Esophagus squamous epithelium (tissue), 5 donors: ENCODE measurements at places on chromosomes 2 and 18. TPM values are rescaled to one million over a fixed set of nuclear protein-coding genes. Genes with fewer than 3 reads are reported as not detected.
A peak's percentile ranks its signal among the peaks of the same experiment; 100 is the strongest.

DNA sequence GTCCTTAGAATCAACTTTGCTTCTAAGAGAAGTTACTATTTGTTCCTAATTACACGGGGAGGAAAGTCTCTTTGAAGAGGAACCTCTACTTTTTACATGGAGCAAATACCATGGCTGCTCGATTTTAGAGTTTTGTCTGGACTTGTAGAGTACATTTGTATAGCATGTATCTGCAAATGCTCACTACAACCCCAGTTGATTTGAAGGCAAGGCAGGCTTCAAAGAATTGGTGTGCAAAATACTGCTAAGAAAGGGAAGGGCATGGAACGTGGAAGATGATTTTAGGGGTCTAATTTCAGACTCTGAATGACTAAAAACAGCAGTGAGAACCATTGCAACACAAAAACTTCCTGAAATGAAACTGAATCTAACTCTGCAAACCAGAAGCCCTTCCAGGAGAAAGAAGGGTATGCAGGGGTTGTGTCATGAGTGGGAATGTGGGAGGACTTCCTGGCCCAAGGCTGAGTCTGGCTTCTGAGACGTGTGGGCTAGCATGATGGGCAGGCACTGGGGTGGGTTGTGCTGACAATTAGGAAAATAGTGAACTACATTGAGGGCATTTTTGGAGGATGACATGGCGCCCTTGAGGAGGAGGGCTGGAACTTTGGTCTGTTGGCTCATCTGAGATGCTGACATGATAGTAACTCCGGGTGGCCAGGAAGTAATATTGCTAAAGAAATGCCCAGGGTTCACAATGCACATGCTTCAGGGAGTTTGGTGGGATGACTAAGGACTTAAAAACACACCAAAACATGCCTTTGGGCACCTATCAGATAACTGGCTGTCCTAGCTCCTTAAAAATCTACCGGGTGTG, 18.9 kb upstream of the IL1R2 start:
- no peak for DNase-seq
- peaks cover 6% of the 10 kb centered on the region for H3K4me1 ChIP-seq
- no peaks in the 10 kb centered on the region for H3K27me3 ChIP-seq
- H3K4me3 ChIP-seq, result no peak overlapping the region
- H3K36me3 ChIP-seq, result no peaks in the 10 kb centered on the region

DNA sequence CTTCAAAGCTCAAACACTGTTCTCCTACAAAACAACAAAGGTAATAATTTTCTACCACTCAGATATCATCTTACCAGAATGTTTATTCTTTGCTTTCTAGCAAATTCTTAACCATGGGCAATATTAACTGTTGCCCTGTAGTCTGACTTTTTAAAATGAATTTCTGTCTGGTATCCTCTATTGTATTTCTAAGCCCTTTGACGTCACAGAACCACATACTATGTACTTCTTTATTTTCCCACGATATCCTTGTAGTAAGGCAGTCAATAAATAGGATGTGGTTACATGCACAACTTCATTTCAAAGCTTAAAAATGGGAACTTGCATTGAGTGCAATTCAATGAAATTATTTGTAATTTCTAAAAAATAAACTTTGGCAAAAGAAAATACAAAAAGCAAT, 58.7 kb downstream of the THADA start:
- no peak for DNase-seq
- peaks cover 40% of the 10 kb centered on the region for H3K4me1 ChIP-seq
- no peaks in the 10 kb centered on the region for H3K27me3 ChIP-seq
- H3K36me3 ChIP-seq, result no peaks in the 10 kb centered on the region

GRCh38 chr2:4914036-4914435, 778.1 kb upstream of the SOX11 start:
- DNase-seq, result no peak
- H3K4me1 ChIP-seq, result no peaks in the 10 kb centered on the region
- no peak overlapping the region for H3K4me3 ChIP-seq
- H3K27me3 ChIP-seq, result no peaks in the 10 kb centered on the region

GRCh38 chr18:25420077-25420825, 68.3 kb upstream of the ZNF521 start:
- H3K27ac ChIP-seq, result no peak overlapping the region
- no peaks in the 10 kb centered on the region for H3K27me3 ChIP-seq
- H3K36me3 ChIP-seq, result no peaks in the 10 kb centered on the region
- no peak for DNase-seq

DNA sequence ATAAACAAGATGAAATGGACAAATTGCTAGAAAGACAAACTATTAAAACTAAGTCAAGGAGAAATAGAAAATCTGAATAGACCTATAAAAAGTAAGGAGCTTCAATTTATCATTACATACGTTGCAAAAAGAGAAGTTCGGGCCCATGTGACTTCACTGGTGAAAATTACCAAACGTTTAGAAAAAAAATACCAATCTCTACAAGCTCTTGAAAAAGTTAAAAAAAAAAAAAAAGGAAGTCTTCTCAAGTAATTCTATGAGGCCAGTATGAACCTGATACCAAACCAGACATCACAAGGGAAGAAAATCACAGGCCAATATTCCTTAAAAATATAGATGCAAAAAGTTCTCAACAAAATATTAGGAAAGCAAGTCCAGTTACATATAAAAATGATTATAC, 20.2 kb upstream of the ACVR2A start:
- H3K36me3 ChIP-seq, result no peaks in the 10 kb centered on the region
- H3K4me1 ChIP-seq, result no peaks in the 10 kb centered on the region
- DNase-seq, result no peak
- no peak overlapping the region for H3K4me3 ChIP-seq

DNA sequence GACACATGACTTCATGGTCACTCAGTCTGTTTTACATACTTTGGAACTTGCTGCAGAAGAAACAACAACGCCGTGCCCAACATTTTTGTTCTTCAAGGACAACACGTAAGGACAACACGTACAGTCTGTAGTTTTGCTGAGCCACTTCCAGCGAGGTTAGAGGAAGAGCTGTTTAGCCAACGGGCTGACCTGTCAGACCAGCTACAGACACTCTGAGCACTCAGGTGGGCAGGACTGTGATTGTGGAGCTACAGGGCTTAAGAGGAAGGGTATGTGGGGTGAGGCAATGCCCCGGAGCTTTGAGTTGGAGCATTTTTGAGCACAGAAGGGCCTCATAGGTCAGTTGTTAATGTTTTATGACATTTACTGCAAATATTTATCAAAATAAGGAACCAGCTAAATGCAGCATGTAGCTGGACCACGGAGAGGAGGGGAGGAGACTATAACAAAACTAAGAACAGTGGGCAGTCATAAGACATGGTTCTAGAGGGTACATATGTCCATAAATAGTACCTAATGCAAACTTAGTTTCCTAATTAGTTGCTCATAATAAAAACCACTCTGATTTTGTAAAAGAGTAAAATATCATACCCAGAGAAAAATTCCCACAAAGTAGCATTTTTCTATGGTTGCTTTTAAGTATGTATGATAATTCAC, 26.3 kb upstream of the NPC1 start:
- H3K4me1 ChIP-seq, result no peaks in the 10 kb centered on the region
- DNase-seq, result no peak
- H3K27me3 ChIP-seq, result no peaks in the 10 kb centered on the region
- no peak overlapping the region for H3K27ac ChIP-seq

- H3K4me3 ChIP-seq, result peak overlapping the region; percentile 57
- H3K36me3 ChIP-seq, result no peaks in the 10 kb centered on the region
- H3K27ac ChIP-seq, result peak overlapping the region; percentile 64
- peaks cover 11% of the 10 kb centered on the region for H3K27me3 ChIP-seq
- DNase-seq, result no peak
- peaks cover 3% of the 10 kb centered on the region for H3K4me1 ChIP-seq
Observed at GRCh38 chr2:159903443-159904126, 105.6 kb upstream of the CD302 start.

DNA sequence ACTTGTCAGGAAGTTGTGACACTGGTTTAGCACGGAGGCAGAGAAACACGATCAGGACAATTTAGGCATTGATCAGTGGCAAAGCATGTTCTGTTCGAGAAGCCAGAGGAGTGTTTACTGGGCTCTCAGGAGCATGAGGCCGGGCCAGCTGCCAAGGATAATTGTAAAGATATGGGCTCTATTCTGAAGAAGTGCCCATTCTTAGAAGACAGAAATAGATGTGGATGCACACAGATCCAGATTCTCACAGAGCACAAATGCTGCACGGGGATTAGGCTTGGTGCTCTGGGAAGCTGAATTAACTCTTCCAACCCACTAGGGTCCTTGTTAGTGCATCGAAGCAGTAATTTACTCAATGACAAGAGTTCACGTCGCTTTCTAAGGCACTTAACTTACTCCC, 16.2 kb downstream of the AFF3 start:
- no peak overlapping the region for H3K4me3 ChIP-seq
- no peaks in the 10 kb centered on the region for H3K27me3 ChIP-seq
- H3K27ac ChIP-seq, result no peak overlapping the region
- no peaks in the 10 kb centered on the region for H3K36me3 ChIP-seq
- H3K4me1 ChIP-seq, result no peaks in the 10 kb centered on the region
- DNase-seq, result no peak

GRCh38 chr2:38394041-38394440, 17.0 kb upstream of the ATL2 start:
- no peaks in the 10 kb centered on the region for H3K36me3 ChIP-seq
- H3K27me3 ChIP-seq, result no peaks in the 10 kb centered on the region
- DNase-seq, result no peak
- H3K4me3 ChIP-seq, result no peak overlapping the region

DNA sequence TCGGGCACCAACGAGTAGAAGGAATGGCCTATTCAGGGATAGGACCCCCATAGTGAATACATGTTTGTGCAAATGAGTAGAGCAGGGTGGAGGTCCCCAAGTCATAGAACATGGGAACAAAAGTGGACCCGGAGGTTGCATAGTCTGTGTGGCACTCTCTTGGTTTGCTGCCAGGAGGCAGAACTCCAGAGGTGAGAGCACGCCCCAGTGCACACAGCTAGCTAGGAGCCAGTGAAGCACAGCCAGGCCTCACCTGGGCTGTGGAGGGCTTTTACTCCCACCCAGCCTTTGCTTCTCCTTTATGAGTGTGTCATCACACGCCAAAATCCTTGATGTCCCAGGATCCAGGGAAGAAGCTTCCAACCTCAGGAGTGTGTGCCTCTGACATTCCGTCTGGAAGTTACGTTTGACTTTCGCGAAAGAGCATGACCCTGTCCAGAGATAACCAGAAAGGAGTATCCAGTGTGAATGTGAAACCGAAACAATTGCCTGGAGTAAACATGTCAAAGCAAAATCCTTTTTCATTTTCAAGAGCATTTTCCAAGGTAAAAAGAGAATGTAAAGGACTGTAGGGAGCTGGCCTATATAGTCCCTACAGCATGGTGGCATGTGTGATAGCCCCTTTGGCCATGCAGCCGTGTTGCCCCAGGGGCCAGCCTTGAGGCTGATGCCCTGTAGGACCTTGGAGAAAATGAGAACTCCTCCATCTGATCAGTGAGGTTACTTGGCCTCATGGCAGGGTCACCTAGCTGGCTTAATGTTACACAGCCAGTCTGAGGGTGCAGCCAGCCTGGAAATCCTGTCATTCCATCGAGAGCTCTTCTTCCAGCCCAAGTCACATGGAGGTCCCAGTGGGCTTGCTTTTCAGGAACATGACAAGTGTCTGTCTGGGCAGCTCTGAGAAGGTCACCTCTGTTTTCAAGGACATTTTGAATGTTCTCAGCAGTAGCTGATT, 8.8 kb downstream of the TRIB2 start:
- no peaks in the 10 kb centered on the region for H3K27me3 ChIP-seq
- H3K36me3 ChIP-seq, result peaks cover 50% of the 10 kb centered on the region
- no peak for DNase-seq
- no peak overlapping the region for H3K27ac ChIP-seq
- no peak overlapping the region for H3K4me3 ChIP-seq

DNA sequence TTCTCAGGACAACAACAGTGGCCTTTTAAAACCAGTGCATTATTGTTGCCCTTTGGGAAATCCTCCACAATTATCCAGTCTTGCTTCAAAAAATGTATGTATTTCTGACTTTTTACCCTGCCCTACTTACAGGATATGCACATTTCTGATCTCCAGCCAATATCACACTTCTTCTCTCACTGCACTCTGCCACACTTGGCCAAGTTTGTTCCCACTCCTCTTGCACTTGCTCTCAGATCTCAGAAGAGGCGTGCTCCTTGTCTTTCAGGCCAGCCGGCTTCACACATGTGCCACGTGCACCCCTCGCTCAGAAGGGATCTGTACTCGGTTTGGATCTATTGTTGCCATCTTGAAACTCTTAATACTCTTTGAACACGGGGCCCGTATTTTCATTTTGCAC, 15.4 kb downstream of the CLUL1 start:
- no peaks in the 10 kb centered on the region for H3K27me3 ChIP-seq
- no peak for DNase-seq
- no peak overlapping the region for H3K27ac ChIP-seq
- H3K4me1 ChIP-seq, result no peaks in the 10 kb centered on the region

DNA sequence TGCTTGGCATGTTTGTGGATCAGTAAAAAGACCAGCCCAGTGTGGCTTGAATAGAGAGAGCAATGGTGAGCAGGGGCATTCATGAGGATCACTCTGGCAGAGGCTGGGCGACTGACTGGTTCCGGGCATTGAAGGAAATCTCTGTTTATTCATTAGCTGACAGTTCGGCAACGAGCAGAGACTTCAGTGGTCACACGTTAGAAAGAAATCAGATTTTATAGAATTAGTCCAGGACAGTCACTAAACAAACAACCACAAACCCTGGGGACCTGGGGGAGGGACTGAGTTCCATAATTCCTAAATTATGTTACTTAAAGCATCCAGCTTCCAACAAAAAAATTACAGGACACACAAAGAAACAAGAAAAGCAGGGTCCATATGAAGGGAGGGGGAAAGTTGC, 72.5 kb downstream of the NOL10 start:
- no peaks in the 10 kb centered on the region for H3K4me1 ChIP-seq
- DNase-seq, result no peak
- no peaks in the 10 kb centered on the region for H3K27me3 ChIP-seq
- no peaks in the 10 kb centered on the region for H3K36me3 ChIP-seq
- H3K4me3 ChIP-seq, result no peak overlapping the region

DNA sequence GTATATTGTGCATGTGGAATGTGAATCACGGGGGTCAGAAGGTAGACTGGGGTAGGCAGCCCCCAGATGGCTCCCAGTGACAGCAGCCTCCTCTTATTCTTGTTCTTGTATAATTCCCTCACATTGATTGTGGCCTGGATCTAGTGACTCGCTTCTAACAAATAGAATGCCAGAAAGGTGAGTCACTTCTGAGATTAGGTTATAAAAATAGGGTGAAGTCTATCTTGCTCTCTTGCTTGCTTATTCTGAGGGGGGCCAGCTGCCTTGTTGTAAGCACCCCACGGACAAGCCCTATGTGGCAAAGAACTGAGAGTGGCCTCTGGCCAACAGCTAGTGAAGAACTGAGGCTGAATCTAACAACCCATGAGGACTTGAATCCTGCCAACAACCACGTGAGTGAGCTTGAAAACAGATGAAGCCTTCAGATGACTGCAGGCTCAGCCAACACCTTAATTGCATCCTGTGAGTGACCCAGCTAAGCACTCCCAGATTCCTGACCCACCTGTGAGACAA, 15.6 kb upstream of the RMND5A start:
- H3K4me3 ChIP-seq, result no peak overlapping the region
- no peaks in the 10 kb centered on the region for H3K27me3 ChIP-seq
- peak overlapping the region; percentile 43 for H3K27ac ChIP-seq
- no peaks in the 10 kb centered on the region for H3K4me1 ChIP-seq
- no peaks in the 10 kb centered on the region for H3K36me3 ChIP-seq
- DNase-seq, result no peak

GRCh38 chr2:202337151-202337550, 39.0 kb upstream of the BMPR2 start:
- H3K4me1 ChIP-seq, result peaks cover 8% of the 10 kb centered on the region
- no peak overlapping the region for H3K27ac ChIP-seq
- no peaks in the 10 kb centered on the region for H3K36me3 ChIP-seq
- no peak overlapping the region for H3K4me3 ChIP-seq
- no peaks in the 10 kb centered on the region for H3K27me3 ChIP-seq

Gene TPGS2
- total RNA-seq, result 155 TPM

Gene SEMA4F
- total RNA-seq, result 1.9 TPM

Gene MC2R
- not detected for total RNA-seq

Gene RGPD4
- total RNA-seq, result not detected

Gene BOLL
- not detected for total RNA-seq
